NCI-H446 (cell line): ENCODE measurements at places on chromosomes 6 and 20.
A peak's percentile ranks its signal among the peaks of the same experiment; 100 is the strongest.

GRCh38 chr6:159312206-159312605, 143.0 kb downstream of the FNDC1 start:
- no peak for DNase-seq

- no peak for DNase-seq
Measured at GRCh38 chr6:152298055-152298647, 339.0 kb downstream of the SYNE1 start.

- DNase-seq: no peak
Measured at GRCh38 chr6:110013386-110013785, 35.3 kb downstream of the GPR6 start.

DNA sequence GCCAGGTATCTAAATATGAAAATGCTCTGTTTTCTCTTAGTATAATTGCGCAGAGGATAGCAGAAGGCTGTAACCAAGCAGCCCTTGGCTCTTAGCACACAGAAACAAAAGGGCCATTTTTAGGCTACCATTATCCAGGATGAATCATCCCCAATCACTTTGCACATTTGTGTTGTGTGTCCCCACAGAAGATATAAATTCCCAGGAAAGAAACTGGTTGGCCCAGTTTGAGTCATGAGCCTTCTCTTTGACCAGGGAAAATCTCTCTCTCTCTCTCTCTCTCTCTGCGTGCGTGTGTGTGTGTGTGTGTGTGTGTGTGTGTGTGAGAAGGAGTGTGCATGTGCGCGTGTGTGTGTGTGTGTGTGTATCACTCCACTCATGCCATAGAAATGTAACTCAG, 178.5 kb downstream of the FRK start:
- DNase-seq: peak; percentile 36

DNA sequence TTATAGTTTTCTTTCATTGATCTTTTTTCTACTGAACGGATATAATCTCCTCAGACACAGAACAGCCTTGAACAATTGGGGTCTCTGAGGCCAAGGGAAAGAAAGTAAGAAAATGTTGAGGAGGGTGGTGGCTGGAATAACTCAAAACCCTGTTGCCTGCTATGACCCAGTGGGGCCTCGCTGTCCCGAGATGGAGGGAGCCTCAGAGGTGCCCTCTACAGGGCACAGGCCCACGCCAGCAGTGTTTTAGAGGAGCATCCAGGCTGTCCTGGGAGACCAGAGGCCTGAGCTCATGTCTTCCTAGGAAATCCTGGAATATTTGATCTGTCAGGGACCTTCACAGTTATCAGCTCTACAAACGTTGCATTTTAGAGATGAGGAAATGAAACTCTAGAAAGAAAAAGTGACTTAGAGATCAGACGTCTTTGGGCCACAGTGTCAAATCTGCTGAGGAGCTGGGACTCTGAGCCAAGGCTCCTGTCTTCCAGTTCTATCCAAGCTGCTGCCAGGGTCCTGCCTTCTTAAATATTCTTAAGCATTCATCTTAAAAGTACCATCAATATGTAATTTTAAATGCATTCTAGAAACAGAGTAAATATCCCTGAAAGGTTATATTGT, 26.3 kb downstream of the ALDH5A1 start:
- peak; percentile 31 for DNase-seq

DNA sequence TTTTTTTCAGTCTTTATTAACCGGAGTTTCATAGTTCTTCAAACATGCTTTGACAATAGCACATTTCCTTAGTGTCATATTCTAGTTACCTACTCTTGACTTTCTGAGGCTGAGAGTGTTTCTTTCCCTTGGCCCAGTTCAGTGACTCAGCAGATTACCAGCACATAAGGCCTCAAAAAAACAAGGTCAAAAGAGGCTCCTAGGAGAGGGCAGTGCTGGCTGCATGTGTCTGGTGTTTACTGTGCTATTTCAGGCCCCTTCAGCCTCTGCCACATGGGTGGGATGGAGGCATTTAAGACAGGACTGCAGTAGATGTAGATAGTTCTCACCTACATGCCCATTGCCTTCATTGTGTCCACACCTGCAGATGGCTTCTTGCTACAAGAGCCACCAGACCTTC, 198.2 kb upstream of the SSTR4 start:
- DNase-seq: no peak

DNA sequence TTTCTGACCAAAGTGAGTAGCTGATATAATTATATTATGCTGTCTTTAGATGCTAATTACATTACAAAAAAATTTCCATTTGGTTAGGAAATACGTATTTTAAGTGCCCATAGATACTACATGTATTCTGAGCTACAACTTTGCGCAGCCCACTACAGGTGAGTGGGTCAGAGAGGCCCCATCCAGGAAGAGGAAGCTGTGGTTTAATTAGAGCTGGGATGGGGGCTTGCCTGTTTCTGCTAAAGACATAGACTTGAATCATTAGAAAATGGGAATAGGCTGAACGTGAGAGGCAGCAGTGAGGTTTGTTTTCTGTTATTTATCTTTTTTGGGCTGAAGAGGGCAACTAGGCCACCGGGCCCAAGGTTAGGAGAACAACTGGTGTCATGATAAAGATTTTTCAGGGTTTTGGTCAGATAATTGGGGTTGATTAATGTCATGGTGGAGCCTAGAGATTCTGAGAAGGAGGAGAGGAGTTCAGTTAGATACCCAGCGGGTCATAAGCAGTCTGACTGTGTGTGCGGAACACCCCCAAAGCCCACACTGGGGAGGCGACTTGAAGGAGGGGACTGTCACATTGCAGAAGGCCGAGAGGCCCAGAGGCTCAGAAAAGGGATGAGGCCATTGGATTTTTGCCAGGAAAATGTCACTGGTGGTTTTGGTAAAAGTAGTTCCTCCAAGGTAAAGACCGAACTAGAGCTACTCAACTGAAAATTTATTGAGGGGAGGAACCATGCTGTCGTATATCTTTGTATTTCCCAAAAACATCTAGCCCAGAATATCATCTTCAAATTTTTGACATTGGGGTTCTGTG, 14.5 kb upstream of the IRF4 start:
- no peak for DNase-seq

- DNase-seq: no peak
Measured at GRCh38 chr6:170110201-170111140, 180.4 kb downstream of the DLL1 start.

DNA sequence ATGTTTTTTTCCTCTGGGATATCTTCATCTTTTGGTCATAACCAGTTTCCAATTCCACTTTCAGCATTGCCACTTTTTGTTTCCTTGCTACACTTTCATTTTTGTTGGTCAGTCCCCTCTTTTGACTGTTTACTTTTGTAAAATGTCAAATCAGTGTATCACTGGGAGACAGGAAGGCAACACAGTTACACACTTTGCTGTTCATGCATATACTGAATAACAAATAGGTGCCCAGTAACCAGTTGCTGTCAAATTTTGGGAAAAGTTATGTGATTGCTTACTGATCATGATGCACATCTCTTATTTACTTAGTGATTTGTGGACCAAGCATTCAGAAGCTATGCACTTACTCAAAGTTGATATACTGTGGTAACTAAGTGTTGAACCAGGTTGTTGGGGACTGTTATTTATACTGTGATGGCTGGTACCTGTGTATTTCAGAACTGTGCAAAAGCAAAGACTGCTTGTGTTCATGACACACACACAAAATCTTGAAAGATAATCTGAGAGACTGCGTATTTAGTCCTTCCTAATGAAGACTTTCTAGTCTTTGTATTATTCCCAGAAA, 41.0 kb downstream of the ZNF292 start:
- DNase-seq: no peak

DNA sequence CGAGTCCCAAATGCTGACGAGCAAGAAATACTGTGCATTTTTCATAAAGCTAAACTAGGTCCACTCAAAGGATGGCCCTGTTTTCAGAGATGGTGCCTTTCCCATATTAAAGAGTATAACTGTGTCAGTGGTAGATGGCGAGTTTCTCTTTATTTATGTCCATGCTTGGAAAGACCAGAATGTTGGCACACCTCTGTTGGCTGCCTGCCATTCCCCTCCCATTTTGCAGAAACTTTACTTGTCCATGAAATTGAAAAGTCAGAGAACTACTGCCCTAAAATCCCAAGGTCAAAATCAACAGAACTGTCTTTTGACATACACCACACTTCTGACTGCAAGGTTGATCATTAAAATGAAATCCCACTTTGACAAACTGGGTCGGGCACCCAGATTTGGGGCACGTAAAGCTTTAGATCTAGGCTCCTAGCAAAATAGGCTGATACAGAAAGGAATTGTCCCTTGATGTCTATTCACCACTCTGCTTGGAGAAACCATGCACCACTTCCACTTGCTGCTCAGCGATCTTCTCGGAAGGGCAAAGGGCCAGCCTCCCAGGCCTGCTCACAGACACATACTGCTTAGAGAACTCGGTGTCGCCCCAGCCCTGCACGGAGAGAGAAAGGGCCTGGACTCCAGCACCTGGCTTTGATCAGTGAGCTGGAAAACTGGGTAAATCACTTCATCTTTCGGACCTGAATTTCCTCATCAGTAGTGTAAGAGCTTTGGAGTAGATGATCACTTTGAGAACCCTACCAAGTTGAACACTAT, 130.0 kb downstream of the AGPAT4 start:
- no peak for DNase-seq

- DNase-seq: no peak
Measured at GRCh38 chr6:830667-831327, 137.9 kb upstream of the EXOC2 start.

DNA sequence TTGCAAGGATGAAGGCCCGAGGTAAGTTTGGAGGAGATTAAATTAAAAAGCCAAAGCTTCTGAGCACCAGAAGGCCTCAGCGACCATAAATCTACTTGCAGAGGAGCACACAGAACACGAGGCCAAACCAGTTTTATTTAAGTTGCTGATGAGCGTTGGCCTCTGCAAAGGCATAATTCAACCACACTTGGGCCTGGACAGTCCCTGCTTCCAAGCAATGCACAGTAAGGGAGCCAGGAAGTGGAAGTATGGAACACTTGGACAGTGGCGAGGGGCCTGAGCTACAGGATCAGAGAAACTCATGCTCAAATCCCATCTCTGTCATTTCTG, 92.8 kb downstream of the PTPRT start:
- DNase-seq: no peak

DNA sequence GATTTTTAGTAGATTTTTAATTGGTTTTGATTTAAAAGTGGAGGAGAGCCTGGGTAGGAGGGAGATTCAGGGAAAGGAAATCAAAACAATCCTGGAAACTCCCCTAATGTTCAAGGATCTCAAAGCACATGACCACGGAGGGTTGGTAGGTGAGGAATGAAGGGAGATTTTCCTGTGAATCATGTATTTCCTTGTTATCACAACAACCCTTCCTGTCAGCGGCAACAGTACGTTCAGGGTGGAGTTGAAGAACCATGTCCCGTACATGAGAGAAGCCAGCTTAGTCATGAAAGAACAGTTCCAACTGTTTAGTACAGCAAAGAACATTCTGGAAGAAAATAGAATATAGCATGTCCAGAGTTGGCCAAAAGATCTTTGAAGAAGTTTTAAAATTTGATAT, 79.4 kb upstream of the SCAF8 start:
- no peak for DNase-seq

GRCh38 chr6:159267165-159267564, 98.0 kb downstream of the FNDC1 start:
- DNase-seq: no peak

DNA sequence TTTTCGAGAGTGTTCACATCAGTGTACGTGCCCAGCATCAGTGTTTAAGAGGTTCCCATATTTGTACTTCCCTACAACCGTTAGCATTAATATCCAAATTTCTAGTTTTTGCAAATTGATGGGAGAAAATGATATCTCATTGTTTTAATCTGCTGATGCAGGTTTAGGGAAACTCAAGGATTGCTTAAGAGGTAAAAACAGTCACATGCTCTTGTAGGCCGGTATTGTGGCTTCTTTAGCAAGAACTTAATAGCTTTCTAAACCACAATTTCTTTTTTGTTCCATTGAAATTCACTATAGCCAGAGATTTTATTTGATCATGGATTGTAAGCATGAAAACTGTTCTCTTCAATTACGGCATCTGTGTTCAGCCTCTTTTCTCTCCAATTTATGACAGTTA, 29.5 kb downstream of the BEND6 start:
- DNase-seq: no peak

GRCh38 chr20:9532069-9532838, 17.9 kb downstream of the LAMP5 start:
- peak; percentile 5 for DNase-seq

GRCh38 chr20:15930311-15931305, 642.6 kb downstream of the KIF16B start:
- peak; percentile 37 for DNase-seq

DNA sequence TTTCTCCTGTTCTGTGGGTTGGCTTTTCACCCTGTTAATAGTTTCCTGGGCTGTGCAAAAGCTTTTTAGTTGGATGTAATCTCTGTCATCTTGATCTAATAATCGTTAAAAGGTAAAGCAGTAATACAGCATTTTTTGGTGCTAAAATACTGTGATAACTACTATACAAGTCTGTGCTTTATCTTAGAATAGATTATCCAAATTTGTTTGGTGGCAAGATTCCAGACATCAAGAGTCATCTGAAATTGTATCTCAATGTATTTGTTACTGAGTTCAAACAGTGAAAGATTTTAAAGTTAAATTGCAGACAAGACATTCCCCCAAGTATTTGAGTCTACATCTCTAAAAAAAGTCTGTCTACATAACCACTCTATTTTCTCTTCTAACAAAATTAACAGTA, 18.8 kb downstream of the TBPL1 start:
- no peak for DNase-seq

DNA sequence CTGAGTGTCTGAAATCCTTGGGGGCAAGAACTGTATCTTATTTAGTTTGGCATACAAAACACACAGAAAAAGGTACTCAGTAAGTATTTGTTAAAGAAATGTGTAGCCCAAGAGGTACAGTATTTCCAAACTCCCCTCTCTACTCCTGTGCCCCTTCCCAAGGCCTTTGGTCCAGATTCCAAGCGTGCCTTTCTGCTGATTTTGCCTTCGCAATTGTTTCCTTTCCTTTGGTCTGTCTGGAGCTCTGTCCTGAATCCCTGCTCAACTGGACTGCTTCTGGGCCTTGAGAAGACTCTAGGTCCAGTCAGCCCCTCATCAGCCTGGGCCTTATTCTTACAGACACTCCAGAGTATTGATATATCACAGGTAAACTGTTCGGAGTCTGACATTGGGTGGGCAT, 122.2 kb upstream of the SYNCRIP start:
- DNase-seq: no peak

- DNase-seq: peak; percentile 0
Measured at GRCh38 chr6:150435832-150436231, 67.0 kb downstream of the IYD start.

DNA sequence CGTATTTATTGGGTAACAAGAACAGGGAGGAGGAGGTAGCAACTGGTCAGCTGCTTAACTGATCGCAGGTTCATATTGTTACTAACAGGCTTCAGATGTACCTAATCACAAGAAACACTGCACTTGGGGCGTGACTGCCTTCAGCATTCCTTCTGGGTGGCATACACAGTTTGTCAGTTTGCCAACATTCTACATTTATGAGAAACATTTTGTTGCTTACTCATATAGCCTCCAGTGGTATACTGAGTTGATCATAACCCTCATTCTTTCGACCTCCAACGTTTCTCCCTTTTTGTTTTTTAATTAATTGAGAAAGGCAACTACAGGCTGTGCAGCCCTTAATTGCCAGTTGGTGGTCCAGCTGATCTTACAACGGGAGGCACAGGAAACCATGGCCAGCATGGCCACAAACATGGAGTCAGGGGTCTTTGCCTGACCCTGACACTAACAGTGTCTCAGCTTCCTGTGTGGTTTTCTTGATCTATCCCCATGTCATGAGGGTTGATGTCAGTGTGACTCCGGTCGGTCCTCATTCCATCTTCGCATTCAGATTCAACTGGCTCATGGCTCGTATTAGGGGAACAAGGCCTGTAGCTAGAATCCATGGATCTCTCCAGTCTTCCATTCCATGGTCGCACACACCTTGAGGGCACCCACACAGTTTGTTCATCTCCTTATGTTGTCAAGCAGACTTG, 9.4 kb downstream of the EPB41L2 start:
- no peak for DNase-seq
